ENCODE measurements at places on chromosomes 5 and 9.
A peak's percentile ranks its signal among the peaks of the same experiment; 100 is the strongest.

GRCh38 chr5:40033411-40033810 lies 608.6 kb upstream of the DAB2 start:
- H3K27ac ChIP-seq, result no peak overlapping the region
- no peaks in the 10 kb centered on the region for H3K36me3 ChIP-seq
- no peak overlapping the region for H3K4me3 ChIP-seq
- H3K4me1 ChIP-seq, result peaks cover 3% of the 10 kb centered on the region
- DNase-seq, result no peak
- no peaks in the 10 kb centered on the region for H3K27me3 ChIP-seq

DNA sequence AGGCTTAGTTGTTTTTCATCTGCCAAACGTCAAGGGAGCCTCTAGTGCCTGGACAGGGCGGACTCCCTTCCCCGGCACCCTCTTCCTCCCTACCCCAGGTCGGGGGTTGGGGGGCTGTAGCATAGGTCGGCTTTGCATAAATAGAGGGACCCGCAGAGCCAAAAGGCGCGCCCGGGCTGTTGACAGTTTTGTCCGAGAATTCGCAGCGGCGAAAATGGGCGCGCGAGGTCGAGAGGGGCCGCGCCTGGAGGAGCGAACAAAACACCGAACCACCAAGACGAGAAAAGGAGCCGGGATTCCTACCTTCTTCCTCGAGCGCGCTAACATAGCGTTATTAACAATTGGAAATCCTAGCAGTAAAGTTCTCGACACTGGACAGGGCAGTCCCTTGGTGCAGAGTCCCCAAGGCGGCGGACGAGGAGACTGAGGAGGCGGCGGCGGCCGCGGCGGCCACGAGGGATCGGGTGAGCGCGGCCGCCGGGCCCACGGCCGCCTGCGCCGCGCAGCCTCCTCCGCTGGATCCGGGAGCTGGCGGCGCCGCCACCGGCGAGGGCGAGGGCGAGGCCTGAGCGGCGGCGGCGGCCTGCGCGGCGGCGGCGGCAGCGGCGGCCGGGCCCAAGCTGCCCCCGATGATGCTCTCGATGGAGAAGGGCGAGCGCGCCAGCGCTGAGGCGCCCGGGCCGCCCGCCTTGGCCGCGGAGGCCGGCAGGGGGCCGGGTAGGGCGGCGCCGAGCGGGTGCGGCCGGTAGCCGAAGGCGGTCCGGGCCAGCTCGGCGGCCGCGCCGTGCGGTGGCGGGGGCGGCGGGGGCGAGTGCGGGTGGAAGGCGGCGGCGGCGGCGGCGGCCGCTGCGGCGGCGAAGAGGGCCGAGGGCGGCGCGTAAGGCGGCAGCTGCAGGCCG lies 1.7 kb downstream of the FOXD1 start:
- peaks cover 19% of the 10 kb centered on the region for H3K27me3 ChIP-seq
- H3K4me3 ChIP-seq, result peak overlapping the region; percentile 98
- H3K27ac ChIP-seq, result peak overlapping the region; percentile 70
- peaks cover 14% of the 10 kb centered on the region for H3K36me3 ChIP-seq
- no peak for DNase-seq

DNA sequence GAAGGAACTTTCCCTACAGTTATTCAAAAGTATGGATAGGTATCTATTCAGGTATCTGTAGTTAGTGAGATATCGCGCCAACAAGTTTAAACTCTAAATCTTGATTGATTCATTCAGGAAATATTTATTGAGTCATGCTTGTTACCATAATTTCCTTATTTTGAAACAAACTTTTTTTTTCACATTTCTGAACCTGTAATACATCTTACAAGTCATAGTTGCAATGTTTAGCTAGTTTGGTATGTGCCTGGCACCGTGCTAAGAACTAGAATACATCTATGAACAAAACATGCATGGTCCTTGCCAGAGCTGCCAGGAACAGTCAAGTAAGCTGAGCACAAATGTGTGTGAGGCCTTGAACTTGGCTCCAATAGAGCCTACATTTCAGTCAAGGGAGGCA lies 226.4 kb downstream of the PCSK5 start:
- peaks cover 4% of the 10 kb centered on the region for H3K4me1 ChIP-seq
- DNase-seq, result no peak

DNA sequence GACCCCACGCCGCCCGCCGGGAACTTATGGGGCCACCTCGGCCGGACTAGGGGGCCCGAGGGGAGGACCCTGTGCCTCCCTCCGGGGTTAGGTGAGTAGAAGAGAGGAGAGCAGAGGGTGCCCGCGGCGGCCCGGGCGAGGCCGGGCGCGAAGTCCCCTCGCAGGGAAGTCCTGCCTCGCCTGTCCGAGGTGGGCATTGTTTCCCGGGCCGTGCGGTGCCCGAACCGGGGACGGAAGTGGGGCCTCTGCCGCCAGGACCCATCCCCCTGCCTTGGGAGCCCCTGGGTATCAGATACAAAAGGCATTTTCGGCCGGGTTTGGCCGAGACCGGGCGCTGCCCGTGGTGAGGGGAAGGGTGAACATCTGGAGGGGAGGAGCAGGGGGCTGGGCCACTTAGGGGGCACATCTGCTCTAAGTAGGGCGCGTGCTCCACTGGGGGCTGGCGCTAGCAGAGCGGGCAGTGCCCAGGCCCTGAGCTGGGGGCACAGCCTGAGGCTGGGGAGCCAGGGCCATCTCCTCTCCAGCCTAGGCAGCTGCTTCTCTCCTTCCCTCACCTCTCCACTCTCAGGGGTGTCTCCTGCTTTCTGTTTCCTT lies 48.2 kb downstream of the DAB2IP start:
- no peaks in the 10 kb centered on the region for H3K36me3 ChIP-seq
- DNase-seq, result no peak
- H3K4me3 ChIP-seq, result peak overlapping the region; percentile 84
- H3K27me3 ChIP-seq, result no peaks in the 10 kb centered on the region
- peak overlapping the region; percentile 89 for H3K27ac ChIP-seq

GRCh38 chr5:124274949-124275348 lies 471.5 kb downstream of the ZNF608 start:
- DNase-seq, result no peak
- peaks cover 4% of the 10 kb centered on the region for H3K4me1 ChIP-seq
- H3K36me3 ChIP-seq, result no peaks in the 10 kb centered on the region
- H3K27me3 ChIP-seq, result no peaks in the 10 kb centered on the region

DNA sequence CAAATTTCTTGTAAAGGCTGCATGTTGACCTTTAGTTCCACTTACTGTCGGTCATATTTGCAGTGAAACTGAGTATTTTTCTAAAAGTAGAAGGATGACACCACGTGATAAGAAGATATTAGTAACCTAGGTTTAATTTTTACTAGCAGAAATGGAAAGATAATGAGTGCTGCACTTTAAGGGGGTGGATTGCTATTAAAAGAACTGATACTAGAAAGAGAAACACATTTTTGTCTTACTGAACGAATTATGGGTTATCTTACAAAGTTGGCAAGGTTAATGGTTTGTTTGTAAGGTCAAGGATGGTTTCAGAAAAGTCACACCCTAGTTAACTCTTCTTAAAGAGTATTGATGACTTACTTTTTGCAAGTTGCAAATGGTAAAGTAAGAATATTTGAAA lies 2.4 kb downstream of the MACIR start:
- peaks cover 8% of the 10 kb centered on the region for H3K4me1 ChIP-seq
- no peaks in the 10 kb centered on the region for H3K36me3 ChIP-seq
- no peak overlapping the region for H3K4me3 ChIP-seq
- no peaks in the 10 kb centered on the region for H3K27me3 ChIP-seq
- H3K27ac ChIP-seq, result no peak overlapping the region
- DNase-seq, result no peak

DNA sequence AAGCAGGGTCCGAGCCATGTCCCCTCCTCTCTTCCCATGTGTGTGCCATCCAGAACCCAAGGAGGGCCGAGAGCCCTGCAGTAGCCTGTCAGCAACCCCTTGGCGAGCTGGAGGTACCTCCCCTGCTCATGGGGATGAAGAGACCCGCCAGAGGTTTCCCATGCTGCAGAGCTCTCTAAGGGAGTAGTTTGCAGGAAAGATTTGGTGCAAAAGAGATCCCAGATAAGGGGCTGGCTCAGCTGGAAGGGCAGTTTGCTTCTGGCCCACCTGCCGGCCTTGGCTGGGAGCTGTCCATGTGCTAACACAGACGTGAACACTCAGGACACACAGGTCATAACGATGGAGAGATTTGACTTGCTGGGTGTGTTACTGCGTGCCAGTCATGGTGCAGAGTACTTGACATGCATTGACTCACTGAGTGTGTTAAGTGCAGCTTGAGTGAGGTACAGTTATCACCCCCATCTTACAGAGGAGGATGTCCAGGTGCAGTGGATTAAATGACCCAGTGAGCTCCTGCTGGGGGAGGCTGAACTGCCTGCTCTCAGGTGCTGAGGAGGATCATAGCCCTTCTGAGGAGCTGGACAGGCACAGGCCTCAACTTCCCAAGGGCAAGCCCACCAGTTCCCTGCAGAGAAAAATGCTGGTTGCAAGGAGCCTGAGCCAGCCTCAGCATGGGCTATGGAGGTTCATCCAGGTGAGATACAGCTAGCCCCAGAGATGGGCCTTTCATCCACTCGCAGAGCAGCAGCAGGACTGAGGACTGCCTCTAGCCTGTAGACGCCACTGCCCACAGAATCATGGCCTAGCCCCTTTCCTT lies 6.3 kb upstream of the SLC25A48 start:
- no peaks in the 10 kb centered on the region for H3K36me3 ChIP-seq
- no peak overlapping the region for H3K27ac ChIP-seq
- no peak overlapping the region for H3K4me3 ChIP-seq
- H3K4me1 ChIP-seq, result no peaks in the 10 kb centered on the region
- H3K27me3 ChIP-seq, result no peaks in the 10 kb centered on the region

GRCh38 chr5:4204276-4205141 lies 608.9 kb downstream of the IRX1 start:
- H3K4me1 ChIP-seq, result peaks cover 3% of the 10 kb centered on the region
- H3K27ac ChIP-seq, result no peak overlapping the region
- no peaks in the 10 kb centered on the region for H3K36me3 ChIP-seq
- H3K4me3 ChIP-seq, result no peak overlapping the region

GRCh38 chr9:96501633-96502538 lies 51.9 kb downstream of the HABP4 start:
- no peaks in the 10 kb centered on the region for H3K36me3 ChIP-seq
- no peak overlapping the region for H3K27ac ChIP-seq
- DNase-seq, result no peak
- no peak overlapping the region for H3K4me3 ChIP-seq
- H3K27me3 ChIP-seq, result no peaks in the 10 kb centered on the region
- no peaks in the 10 kb centered on the region for H3K4me1 ChIP-seq

DNA sequence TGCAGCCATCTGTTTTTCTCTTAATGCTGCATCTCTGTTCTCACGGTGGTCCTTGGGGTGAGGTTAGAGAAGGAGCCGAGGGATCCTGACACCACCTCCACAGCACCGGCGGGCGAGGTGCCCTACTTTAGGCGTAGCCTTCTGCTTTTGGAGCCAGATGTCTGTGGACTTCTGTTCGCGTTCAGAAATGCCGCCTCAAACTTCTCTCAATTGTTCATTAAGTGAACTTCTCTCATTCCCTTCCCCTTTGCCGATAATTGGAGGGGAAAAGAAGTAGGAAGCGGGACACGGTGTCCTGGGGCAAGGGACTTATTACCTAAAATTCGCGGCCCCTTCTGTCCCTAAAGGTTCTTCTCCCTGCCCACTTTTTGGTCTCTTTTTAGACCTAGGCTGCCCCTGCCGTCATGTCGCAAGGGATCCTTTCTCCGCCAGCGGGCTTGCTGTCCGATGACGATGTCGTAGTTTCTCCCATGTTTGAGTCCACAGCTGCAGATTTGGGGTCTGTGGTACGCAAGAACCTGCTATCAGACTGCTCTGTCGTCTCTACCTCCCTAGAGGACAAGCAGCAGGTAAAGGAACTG lies 455 bp downstream of the KIF20A start:
- H3K36me3 ChIP-seq, result peaks cover 67% of the 10 kb centered on the region
- peak overlapping the region; percentile 58 for H3K27ac ChIP-seq
- no peaks in the 10 kb centered on the region for H3K4me1 ChIP-seq
- H3K27me3 ChIP-seq, result no peaks in the 10 kb centered on the region

DNA sequence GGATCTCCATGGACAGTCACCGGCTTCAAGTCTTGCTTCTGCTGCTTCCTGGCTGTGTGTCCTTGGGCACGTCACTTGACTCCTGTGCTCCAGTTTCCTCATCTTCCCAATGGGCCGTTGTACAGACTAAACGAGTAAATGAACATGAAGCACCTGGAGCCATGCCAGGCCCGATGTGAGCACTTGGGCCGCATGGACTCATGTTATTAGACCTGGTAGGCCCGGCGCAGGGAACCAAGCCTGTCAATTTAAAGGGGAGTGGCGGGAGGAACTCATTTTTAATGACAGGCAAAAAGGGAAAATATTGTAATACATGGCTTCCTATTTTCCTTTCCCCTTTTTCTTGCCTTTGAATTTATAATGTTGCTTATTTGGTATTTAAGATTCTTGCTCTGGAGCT lies 47.5 kb downstream of the TENT4A start:
- peak; percentile 51 for DNase-seq
- no peaks in the 10 kb centered on the region for H3K27me3 ChIP-seq
- H3K4me1 ChIP-seq, result peaks cover 5% of the 10 kb centered on the region
- H3K4me3 ChIP-seq, result no peak overlapping the region

- no peaks in the 10 kb centered on the region for H3K36me3 ChIP-seq
- DNase-seq, result no peak
- H3K4me3 ChIP-seq, result no peak overlapping the region
- no peak overlapping the region for H3K27ac ChIP-seq
- H3K4me1 ChIP-seq, result peaks cover 1% of the 10 kb centered on the region
These were observed 128.9 kb upstream of the IL12B start for GRCh38 chr5:159459132-159459627.

DNA sequence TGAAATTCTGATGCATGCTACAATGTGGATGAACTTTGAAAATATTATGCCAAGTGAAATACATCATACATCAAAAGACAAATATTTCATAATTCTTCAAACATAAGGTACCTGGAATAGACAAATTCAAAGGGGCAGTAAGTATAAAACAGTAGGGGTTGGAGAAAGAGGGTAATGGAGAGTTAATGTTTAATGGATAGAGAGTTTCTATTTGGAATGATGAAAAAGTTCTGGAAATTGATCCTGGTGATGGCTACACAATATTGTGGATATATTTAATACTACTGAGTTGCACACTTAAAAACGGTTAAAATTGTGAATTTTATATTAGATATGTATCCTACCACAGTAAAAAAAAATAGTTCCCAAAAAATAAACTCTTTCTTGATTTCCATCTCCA lies 14.6 kb upstream of the CNTLN start:
- H3K36me3 ChIP-seq, result no peaks in the 10 kb centered on the region
- no peak for DNase-seq
- H3K27me3 ChIP-seq, result no peaks in the 10 kb centered on the region
- H3K4me1 ChIP-seq, result no peaks in the 10 kb centered on the region
- H3K4me3 ChIP-seq, result no peak overlapping the region
- no peak overlapping the region for H3K27ac ChIP-seq

- no peak for DNase-seq
- H3K4me1 ChIP-seq, result peaks cover 28% of the 10 kb centered on the region
- no peaks in the 10 kb centered on the region for H3K27me3 ChIP-seq
These were observed 70.0 kb upstream of the SUSD1 start for GRCh38 chr9:112245126-112245525.

- peak; percentile 86 for DNase-seq
- peaks cover 76% of the 10 kb centered on the region for H3K4me1 ChIP-seq
- peaks cover 11% of the 10 kb centered on the region for H3K36me3 ChIP-seq
- H3K27ac ChIP-seq, result peak overlapping the region; percentile 97
- no peaks in the 10 kb centered on the region for H3K27me3 ChIP-seq
- no peak overlapping the region for H3K4me3 ChIP-seq
These were observed 9.0 kb downstream of the PRRC2B start for GRCh38 chr9:131402738-131403492.

- DNase-seq, result no peak
- peak overlapping the region; percentile 68 for H3K4me3 ChIP-seq
- peak overlapping the region; percentile 66 for H3K27ac ChIP-seq
- 0 out of 2 replicates have a peak, but pooled peaks cover 3% of the 10 kb centered on the region for H3K36me3 ChIP-seq
- peaks cover 12% of the 10 kb centered on the region for H3K4me1 ChIP-seq
- H3K27me3 ChIP-seq, result no peaks in the 10 kb centered on the region
These were observed 14.1 kb downstream of the TRIM7 start for GRCh38 chr5:181190711-181191525.

- no peaks in the 10 kb centered on the region for H3K4me1 ChIP-seq
- no peaks in the 10 kb centered on the region for H3K36me3 ChIP-seq
- no peaks in the 10 kb centered on the region for H3K27me3 ChIP-seq
- H3K4me3 ChIP-seq, result no peak overlapping the region
- no peak for DNase-seq
These were observed 150.1 kb upstream of the SLC27A6 start for GRCh38 chr5:128815201-128815600.
